ENCODE measurements at places on chromosomes 2 and 18. TPM values are rescaled to one million over a fixed set of nuclear protein-coding genes. Genes with fewer than 3 reads are reported as not detected.

DNA sequence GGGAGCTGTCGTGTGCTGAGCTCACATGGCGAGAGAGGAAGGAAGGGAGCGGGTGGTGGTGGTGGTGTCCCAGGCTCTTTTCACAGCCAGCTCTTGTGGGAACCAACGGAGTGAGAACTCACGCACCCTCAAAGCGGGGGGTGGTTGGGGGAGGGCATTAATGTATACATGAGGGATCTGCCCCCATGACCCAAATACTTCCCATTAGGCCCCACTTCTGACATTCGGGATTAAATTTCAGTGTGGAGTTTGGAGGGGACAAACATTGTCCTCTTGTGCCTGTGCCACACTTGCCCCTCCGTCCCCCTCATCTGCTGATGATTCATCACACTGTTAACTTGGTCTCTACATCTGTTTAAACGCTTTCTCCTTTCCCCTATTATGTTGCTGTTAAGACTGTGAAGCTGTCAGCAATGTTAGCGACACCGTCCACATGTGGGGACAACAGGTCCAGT, 22.5 kb downstream of the INPP4A start:
- no peak for DNase-seq

DNA sequence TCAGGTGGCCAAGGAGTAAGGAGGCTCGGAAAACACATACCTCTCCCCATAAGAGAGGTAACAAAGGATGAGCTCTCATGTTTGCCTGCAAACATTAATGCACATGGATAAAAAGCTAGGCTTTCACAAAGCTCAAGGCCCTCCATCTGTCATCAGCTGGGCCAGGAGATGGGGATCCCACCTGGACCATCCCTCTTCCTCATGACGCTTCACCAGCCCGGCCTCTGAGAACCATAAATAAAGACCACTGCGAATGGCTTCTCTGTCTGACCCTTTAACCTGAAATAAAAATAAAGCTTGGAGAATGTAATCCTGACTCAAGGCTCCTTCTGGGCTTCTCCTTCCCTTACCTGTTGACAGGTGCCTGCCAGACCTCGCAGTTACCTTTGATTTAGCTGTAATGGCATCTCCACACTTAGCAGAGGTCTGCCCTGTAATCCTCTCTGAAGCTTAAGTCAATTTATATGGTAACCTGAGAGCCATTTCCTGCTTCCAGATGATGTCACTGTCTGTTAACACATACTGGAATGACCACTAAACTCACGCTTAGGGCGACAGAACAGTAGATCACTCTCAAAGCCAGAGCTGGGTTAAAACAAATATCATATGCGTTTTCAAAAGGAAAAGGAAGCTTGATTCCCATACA, 29.3 kb upstream of the FOXI3 start:
- no peak for DNase-seq

GRCh38 chr2:12978066-12978835, 261.5 kb downstream of the TRIB2 start:
- no peak for DNase-seq

- DNase-seq = no peak
Measured at GRCh38 chr2:47283659-47284058, 119.3 kb upstream of the MSH2 start.

GRCh38 chr18:4260107-4260506, 195.0 kb downstream of the DLGAP1 start:
- DNase-seq = no peak

DNA sequence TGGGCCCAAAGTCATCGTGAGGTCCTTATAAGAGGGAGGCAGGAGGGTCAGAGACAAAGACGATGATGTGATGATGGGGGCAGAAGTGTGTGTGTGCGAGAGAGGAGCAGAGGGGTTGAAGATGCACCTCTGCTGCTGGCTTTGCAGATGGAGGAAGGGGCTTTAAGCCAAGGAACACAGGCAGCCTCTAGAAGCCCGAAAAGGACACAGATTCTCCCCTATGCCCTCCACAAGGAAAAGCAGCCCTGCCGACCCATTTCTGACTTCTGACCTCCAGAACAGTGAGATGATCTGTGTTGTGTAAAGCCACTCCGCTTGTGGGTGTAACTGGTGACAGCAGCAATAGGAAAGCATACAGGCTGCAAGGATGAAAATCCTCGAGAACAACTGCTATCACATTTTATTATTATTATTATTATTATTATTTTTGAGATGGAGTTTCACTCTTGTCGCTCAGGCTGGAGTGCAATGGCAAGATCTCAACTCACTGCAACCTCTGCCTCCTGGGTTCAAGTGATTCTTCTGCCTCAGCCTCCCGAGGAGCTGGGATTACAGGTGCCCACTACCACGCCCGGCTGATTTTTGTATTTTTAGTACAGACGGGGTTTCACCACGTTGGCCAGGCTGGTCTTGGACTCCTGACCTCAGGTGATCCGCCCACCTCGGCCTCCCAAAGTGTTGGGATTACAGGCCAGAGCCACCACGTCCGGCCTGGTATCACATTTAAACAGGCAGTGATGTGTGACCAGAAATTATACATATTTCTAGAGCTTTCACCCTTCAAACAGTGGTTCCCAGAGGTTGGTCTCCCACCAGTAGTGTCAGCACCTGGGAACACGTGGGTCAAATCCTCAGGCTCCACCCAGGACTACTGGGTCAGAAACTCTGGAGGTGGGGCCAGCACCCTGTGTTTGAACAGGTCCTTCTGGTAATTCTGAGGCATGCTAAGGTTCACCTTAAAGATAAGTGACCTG, 170.5 kb downstream of the TGIF1 start:
- no peak for DNase-seq

GRCh38 chr2:85663594-85664565, 4.1 kb downstream of the SFTPB start:
- no peak for DNase-seq

DNA sequence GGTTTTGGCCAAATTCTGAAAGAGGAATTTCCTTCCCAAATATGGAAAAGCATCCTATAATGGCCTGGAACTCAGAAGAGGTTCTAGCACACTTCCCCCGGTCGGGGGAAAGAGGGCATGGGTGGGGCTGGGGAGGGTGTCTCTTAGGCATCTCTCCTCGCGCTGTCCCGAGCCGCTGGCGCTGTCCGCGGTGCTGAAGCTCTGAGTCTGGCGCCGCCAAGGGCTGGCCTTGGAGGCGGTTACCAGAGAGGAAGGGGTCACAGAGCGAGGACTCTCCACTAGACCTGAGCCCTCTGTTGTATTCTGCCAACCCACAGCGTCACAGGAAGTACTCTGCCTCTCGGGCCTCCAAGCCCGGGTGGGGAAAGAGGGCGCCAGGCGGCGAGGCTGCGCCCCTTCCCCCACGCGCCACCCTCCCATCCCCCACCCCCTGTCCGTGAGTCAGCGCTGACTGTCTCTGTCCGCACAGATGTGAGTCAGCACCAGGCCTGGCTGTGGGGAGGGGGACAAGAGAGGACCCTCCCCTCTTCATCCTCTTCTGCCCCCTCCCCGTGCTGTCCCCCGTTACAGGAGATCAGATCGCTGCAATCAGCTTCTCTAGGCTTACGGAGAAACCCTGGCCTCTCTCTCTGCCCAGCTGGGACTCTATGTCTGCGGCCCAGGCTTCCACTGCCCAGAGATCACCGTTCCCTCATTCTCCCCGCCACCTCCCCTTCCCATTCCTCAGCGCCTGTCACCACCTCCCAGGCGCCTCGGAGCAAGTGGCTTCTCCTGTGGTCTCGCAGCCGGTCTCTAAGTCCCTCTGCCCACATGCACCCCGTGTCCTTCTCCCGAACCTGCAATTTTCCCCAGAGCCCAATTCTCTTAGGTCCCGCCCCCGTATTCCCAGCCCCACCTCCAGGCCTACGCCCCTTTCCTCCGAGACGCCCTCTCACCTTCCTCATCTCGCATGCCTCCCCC, 779 bp downstream of the PTPRN start:
- DNase-seq = peak; percentile 59

SRBD1 gene
- 22.4 TPM for total RNA-seq

ASB18 gene
- total RNA-seq = not detected
